ENCODE measurements at places on chromosomes 4 and X.

DNA sequence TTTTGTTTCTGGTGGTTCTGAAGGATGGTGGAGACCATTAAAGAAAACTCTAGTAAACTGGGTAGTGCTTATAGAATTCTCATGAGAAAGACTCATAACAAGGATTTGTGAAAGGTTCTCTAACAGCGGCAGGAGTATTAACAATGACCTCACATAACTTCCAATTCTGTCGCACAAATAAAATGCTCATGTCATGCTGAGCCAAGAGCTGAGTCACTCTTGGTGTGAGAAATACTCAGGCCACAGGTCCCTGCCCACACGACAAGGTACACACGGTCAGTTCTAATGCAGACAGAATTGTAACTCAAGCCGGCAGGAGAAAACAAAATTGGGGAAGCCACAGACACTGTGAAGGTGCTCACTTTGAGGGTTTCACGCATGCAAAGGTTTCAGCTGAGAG lies 34.4 kb upstream of the C4orf50 start:
- no peak for DNase-seq
- H3K36me3 ChIP-seq = peaks cover 5% of the 10 kb centered on the region
- H3K27me3 ChIP-seq = no peaks in the 10 kb centered on the region
- no peak overlapping the region for H3K27ac ChIP-seq
- H3K4me3 ChIP-seq = no peak overlapping the region
- no peaks in the 10 kb centered on the region for H3K4me1 ChIP-seq

- no peak for DNase-seq
- no peak overlapping the region for H3K27ac ChIP-seq
- no peaks in the 10 kb centered on the region for H3K27me3 ChIP-seq
- no peaks in the 10 kb centered on the region for H3K36me3 ChIP-seq
Measured at GRCh38 chr4:6368601-6369000, 99.0 kb downstream of the WFS1 start.

- DNase-seq = no peak
- H3K36me3 ChIP-seq = no peaks in the 10 kb centered on the region
- no peaks in the 10 kb centered on the region for H3K27me3 ChIP-seq
- H3K4me1 ChIP-seq = no peaks in the 10 kb centered on the region
- H3K4me3 ChIP-seq = no peak overlapping the region
Measured at GRCh38 chr4:171353535-171353934, 459.7 kb upstream of the GALNTL6 start.

- no peaks in the 10 kb centered on the region for H3K27me3 ChIP-seq
- no peaks in the 10 kb centered on the region for H3K36me3 ChIP-seq
- no peak overlapping the region for H3K27ac ChIP-seq
- H3K4me3 ChIP-seq = no peak overlapping the region
Measured at GRCh38 chrX:46710425-46710824, 48.5 kb downstream of the SLC9A7 start.

GRCh38 chrX:49761481-49761880 lies 65.7 kb upstream of the PAGE1 start:
- H3K27me3 ChIP-seq = no peaks in the 10 kb centered on the region

GRCh38 chr4:187042251-187042650 lies 318.6 kb upstream of the FAT1 start:
- no peaks in the 10 kb centered on the region for H3K4me1 ChIP-seq
- H3K27ac ChIP-seq = no peak overlapping the region
- no peaks in the 10 kb centered on the region for H3K36me3 ChIP-seq
- no peaks in the 10 kb centered on the region for H3K27me3 ChIP-seq

DNA sequence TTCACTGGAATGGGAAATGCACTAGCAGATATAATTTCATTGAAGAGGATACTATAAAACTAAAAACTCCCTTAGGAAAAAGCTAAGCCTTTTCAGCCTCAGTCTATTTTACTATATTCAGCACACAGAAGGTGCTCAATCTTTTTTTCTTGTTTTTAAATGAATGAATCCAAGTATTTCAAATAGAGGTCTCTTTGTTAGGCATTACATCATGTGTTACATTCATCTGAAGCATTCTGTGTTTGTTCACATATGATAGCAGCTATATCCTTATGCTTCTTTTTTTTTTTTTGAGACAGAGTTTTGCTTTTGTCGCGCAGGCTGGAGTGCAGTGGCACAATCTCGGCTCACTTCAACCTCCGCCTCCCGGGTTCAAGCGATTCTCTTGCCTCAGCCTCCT lies 278.4 kb downstream of the CAMK2D start:
- no peaks in the 10 kb centered on the region for H3K27me3 ChIP-seq
- no peak overlapping the region for H3K27ac ChIP-seq
- no peak for DNase-seq
- no peak overlapping the region for H3K4me3 ChIP-seq
- H3K36me3 ChIP-seq = no peaks in the 10 kb centered on the region

DNA sequence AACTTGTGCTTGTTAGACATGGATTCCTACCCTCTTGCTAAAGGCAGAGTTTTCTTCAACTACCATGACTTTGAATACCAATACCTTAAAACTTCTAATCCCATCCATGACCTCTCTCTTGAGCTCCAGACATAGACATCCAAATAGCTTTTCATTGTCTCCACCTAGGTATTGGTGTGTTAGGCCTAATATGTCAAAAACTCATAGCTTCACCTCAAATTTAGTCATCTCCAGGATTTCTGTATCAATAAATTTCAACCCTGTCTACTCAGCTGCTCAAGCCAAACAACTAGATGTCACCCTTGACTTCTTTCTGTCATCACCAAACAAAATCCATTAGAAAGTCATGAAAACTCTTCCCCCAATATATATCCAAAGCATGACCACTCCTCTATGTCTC lies 617.7 kb upstream of the GRIA3 start:
- H3K36me3 ChIP-seq = no peaks in the 10 kb centered on the region
- H3K27ac ChIP-seq = no peak overlapping the region
- H3K4me3 ChIP-seq = no peak overlapping the region

DNA sequence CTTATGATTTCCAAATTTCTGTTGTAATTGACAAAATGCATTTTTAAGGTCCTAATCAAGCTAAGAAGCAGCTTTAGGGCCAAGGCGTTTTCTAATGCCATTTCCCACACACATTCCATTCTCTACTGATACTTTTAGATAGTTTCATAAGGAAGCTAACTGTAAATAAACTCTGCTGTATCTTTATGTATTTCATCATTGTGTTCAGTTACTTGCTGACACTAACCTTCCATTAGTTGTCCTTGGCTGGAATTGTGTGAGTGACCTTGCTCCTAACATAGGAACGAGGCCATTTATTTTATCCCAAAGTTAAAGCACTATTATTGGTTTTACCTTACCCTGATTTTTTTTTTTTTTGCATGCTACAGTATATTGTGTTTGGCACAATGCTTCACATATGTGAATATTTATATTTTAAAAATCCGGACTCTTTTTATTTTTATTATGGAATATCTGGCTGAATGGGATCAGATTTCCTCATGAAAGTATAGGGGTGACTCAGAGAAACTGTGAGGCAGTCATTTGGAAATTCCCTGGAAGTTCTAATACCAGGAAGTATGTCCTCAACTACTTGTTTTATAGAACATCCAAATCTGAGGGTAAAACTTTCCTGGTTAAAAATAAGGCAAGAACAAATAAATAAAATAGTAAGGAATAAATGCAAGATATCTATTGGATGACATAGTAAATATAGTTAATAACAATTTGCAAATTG lies 62.7 kb upstream of the SORBS2 start:
- no peaks in the 10 kb centered on the region for H3K27me3 ChIP-seq
- H3K36me3 ChIP-seq = no peaks in the 10 kb centered on the region
- no peak overlapping the region for H3K27ac ChIP-seq
- no peaks in the 10 kb centered on the region for H3K4me1 ChIP-seq

GRCh38 chr4:24476282-24476681 lies 108.1 kb downstream of the DHX15 start:
- no peak for DNase-seq
- no peak overlapping the region for H3K4me3 ChIP-seq
- H3K4me1 ChIP-seq = peaks cover 16% of the 10 kb centered on the region
- no peak overlapping the region for H3K27ac ChIP-seq

GRCh38 chr4:19774690-19775256 lies 476.9 kb upstream of the SLIT2 start:
- no peak overlapping the region for H3K27ac ChIP-seq
- H3K4me3 ChIP-seq = no peak overlapping the region
- no peak for DNase-seq
- no peaks in the 10 kb centered on the region for H3K36me3 ChIP-seq
- no peaks in the 10 kb centered on the region for H3K4me1 ChIP-seq
- H3K27me3 ChIP-seq = no peaks in the 10 kb centered on the region

- DNase-seq = no peak
- no peak overlapping the region for H3K27ac ChIP-seq
- no peaks in the 10 kb centered on the region for H3K36me3 ChIP-seq
- no peaks in the 10 kb centered on the region for H3K27me3 ChIP-seq
- no peak overlapping the region for H3K4me3 ChIP-seq
- no peaks in the 10 kb centered on the region for H3K4me1 ChIP-seq
Measured at GRCh38 chrX:151984902-151985301, 10.4 kb upstream of the GABRE start.

- DNase-seq = peak; percentile 30
- peak overlapping the region; percentile 77 for H3K4me3 ChIP-seq
- no peaks in the 10 kb centered on the region for H3K27me3 ChIP-seq
- H3K27ac ChIP-seq = peak overlapping the region; percentile 80
Measured at GRCh38 chr4:153152501-153153338, 51.5 kb upstream of the TRIM2 start.

All from effector memory CD4-positive, alpha-beta T cell (primary cell).